Bronchial epithelial cell (primary cell): ENCODE measurements at places on chromosomes 5 and 9.
A peak's percentile ranks its signal among the peaks of the same experiment; 100 is the strongest.

DNA sequence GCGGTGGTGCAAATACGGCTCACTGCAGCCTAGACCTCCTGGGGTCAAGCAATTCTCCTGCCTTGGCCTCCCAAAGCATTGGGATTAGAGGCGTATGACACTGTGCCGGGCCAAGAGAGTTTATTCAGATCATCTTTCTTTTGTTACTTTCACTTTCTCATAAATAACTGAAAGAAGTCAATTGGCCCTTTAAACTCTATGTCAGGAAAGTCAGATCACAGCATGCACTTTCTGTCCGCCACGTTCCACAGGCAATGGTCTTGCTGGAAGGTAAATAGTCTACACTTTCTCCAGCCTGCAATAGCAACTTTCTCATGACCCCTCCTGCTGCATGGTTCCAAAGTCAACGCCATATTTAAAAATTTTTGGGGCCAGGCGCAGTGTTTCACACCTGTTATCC, 6.5 kb upstream of the ARRDC1 start:
- no peak for DNase-seq

DNA sequence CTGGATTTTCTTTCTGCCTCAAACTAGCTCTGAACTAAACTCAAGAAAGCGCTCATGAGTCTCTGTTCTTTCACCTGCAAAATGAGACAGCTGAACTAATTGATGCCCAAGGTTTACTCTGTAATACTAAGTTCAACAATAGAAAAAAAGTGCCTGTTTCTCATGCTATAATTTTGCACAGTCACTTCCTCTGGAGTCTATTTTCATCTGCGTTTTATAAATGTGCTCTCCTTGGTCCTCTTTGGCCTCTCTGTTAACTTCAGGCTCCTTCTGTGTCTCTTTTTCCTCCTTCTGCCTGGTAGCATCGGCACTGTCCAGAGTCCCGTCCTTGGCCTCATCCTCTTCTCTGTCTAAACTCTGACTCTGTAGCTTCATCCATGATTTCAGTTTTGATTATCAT, 311.9 kb upstream of the TLE4 start:
- DNase-seq: no peak

DNA sequence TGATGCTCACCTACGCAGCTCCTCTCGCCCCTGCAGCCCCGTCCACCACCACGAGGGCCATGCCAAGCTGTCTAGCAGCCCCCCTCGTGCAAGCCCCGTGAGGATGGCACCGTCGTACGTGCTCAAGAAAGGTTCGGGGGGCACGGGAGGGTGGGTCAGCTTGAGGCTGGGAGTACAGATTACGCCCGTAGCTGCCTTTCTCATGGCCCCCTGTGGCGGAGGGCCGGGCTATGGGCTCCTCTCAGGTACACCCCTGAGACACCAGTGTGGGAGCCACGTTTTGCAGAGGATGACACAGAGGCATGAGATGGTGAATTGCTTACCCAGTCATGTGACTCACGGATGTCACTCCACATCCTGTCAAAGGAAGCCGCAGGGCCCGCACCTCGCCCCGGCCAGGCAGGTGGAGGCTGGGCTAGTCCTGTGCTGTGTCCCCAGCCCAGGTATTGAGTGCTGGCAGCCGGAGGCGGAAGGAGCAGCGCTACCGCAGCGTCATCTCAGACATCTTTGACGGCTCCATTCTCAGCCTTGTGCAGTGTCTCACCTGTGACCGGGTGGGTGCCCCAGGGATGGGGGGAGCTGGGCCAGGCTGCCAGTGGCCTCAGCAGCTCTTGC, 33.7 kb downstream of the USP20 start:
- peak; percentile 18 for DNase-seq

DNA sequence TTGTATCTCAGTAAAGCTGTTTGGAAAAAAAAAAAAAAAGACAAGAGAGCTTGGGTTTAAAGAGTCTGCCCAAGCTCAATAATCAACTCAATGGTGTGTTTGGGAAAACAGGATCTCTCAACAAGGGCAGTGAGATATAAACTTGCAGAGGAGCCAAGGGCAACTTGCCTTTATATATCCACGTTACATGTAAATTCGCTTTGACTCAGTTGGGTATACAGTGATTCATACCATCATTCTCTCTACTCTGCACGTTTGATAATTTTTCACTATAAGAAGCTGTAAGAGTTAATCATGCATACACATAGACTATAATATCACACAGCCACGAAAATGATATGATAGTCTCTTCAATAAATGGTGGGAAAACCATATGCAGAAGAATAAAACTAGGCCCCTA, 24.9 kb downstream of the ADAM19 start:
- peak; percentile 21 for DNase-seq

DNA sequence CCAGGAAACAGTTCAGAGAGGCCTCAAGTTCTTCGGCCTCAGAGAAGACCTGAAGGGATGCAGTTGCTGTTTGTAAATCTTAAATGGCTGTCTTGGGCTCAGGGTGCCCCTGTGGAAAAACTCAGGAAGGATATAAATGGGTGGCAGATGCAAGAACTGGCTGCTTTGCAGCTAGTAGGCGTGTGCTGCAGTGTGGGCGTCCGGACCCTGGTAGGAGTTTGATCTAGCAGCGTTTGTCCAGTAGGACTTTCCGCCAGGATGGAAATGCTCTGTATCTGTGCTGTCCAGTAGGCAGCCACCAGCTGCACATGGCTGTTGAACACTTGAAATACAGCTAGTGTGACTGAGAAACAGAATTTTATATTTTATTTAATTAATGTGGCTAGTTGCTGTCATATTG, 7.7 kb downstream of the CDX1 start:
- no peak for DNase-seq

DNA sequence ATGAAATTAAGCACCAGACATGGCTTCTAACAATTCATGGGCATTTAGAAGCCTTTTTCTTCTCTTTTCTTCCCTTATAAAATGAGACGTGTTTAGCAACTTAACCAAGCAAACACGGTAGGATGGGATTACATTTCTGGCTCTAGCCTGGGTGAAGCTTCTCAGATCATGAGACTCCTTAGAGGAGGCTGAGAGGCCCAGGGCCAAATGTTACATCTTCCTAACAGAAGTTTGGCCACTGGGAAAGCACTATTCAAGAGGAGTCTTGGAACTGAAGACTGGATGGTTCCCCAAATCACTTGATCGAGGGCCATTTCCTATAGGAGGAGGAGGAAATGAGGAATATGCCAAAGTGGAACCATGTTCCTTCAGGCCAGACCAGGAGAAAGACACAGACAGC, 1.9 kb downstream of the GABRP start:
- DNase-seq: no peak

- DNase-seq: no peak
Measured at GRCh38 chr9:69604568-69605219, 67.5 kb downstream of the APBA1 start.

GRCh38 chr9:37370282-37370681, 52.2 kb upstream of the GRHPR start:
- no peak for DNase-seq

GRCh38 chr5:147393874-147394672, 115.8 kb downstream of the DPYSL3 start:
- no peak for DNase-seq

- no peak for DNase-seq
Measured at GRCh38 chr5:80998590-80998979, 38.4 kb downstream of the RASGRF2 start.

GRCh38 chr9:91836515-91836914, 113.5 kb downstream of the ROR2 start:
- DNase-seq: no peak

DNA sequence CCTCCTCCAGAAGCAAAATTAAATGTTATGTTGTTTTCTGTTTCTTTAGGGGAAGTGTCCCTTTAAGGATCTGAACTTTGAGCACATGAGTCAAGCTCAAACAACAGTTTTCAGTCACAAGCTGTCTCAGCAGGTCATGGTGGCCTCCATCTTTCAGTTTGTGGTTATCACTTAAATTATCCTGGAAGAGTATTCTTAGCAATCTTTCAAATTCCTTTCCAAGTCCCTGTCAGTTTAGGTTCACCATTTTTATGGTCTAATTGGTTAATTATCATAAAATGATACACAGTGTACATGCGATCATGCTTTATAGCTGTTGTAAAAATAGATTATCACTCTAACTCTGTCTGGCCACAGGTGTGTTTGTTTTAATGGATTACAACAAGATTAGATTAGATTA, 43.1 kb upstream of the SELENOP start:
- DNase-seq: no peak

- no peak for DNase-seq
Measured at GRCh38 chr9:122463828-122464632, 13.7 kb downstream of the OR1J1 start.

DNA sequence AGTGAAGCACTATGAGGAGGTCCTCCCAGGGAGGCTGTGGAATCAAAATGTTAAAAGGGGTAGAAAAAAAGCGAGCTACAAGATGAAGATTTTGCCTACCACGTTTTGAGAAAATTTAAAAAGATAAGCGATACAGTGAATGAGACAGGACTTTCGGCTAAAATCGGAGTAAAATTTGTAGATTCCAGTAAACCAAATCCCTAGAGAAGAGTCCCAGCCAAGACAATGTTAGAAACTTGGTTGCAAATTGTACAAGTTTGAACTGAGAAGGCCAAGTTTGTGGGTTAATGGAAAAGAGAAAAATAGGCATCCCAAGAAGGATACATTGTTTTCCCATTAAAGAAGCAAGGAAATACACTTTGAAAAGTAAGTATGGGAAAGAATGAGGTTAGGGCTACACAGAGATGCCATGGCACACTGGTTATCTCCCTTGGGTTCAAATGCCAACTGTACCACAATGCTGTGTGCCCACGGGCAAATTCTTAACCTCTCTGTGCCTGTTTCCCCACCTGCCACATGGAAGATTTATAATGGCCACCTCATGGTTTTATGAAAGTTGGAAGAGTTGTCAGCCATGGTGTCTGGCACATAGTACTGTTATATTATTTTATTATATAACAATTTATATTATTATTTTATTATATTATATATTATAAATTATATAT, 16.2 kb upstream of the MGAT1 start:
- no peak for DNase-seq

DNA sequence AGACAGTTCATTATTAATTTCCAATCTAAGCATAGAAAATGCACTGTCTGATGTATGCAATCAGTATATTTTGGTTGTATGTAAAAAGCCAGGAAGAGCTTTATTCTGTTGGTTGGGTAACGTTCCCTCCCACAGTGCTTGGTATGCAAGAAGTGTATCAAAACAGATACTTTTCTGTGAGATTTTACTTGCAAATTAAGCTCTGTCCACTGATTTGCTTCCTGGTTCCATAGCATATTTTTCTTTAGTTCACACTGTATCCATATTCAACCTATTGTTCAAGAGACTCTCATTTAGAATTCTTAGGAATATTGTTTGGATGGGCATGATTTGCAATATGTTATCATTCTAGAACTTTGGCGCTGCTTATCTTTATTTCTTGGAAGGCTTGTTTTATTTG, 47.4 kb downstream of the RNF180 start:
- no peak for DNase-seq
